ENCODE measurements at places on chromosomes 16 and 17. TPM values are rescaled to one million over a fixed set of nuclear protein-coding genes. Genes with fewer than 3 reads are reported as not detected.
A peak's percentile ranks its signal among the peaks of the same experiment; 100 is the strongest.

- DNase-seq = peak; percentile 10
These were observed 145.3 kb downstream of the IRF8 start for GRCh38 chr16:86044241-86044671.

GRCh38 chr17:63621229-63621683 is 961 bp upstream of the MAP3K3 start:
- no peak for DNase-seq

- DNase-seq = no peak
These were observed 70.8 kb downstream of the ABR start for GRCh38 chr17:1108765-1109605.

DNA sequence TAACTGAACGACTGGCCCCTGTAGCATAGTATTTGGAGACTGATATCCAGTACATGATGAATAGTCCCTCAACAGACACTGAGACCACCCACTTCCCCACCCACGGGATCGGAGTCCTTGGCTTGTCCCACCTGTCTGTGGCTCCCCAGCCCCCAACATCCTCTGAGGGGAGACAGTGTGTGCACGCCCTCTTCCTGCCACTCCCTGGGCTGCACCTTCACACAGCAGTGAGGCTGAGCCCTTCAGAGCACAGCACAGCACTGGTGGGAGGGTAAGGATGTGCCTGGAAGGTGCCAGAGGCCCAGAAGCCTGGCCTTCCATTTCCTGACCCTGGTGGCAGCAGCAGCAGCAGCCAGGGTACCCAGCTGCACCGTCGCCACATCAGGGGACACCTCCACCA is 11.0 kb downstream of the DNASE1 start:
- DNase-seq = no peak

CDK5RAP3 gene
- total RNA-seq = 75.8 TPM

- DNase-seq = no peak
These were observed 16.0 kb downstream of the COG7 start for GRCh38 chr16:23436951-23437350.

GRCh38 chr16:4700380-4700996 is 7.1 kb downstream of the NUDT16L1 start:
- DNase-seq = no peak

GRCh38 chr16:89187032-89187769 is 13.1 kb downstream of the SLC22A31 start:
- no peak for DNase-seq

DNA sequence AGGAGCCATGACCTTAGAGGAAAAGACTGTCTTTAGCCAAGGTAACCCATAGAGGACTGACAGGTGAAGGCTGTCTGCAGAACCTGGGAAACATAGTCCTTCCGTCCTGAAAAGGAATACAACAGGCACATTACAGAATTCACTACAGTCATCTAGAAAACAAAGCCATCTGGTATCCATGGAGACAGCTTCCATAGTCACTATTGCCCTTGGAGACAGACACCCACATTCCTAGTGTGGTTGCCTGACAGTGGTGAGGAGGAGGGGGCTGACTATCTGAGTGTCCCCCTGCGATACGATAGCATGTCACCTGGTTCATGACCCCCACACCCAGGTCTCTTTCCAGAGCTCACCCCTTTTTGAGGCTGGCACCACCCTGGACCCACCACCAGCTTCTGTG is 254.7 kb downstream of the CDH13 start:
- DNase-seq = no peak

DNA sequence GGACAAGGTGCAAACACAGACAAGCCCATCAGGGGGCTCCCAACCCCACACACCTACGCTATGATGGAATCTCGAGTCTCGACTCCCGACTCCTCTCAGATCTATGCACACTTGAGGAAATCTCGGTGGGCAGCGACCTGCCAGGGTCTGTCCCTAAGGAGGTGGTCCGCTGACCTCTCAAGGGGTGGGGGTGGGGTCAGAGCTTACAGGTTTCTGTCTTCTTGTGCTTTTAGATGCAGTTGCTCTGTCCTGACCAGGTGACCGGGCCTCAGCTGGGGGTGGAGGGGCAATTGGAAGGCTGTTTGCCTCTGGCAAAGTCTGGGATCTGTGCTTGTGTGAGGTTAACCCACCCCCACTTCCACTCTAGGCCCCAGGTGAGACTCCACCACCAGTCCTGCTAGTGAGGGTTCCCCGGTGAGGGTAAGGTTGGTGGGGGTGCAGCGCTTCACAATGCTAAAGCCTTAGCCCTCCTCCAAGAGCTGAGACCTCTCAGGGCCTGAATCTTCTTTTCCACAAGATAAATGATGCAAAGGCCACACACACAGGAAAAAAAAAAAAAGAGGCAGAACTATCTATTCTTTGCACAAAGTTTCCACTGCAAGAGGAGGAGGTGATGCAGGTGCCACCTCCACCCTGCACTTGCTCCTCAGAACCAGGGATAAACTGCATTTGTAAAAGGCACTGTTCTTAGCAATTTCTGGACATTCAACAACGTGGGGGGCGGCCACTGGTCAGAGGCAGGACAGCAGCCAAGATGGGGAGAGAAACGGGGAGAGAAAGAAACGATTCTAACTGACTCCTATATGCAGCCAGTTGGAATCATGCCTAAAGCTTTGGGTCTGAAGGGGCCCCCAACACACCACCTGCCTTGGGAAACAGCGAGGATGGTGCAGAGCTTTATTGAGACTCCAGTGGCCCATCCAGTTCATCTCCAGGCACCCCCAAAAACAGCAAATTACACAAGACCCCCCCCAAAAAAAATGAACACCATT is 4.1 kb downstream of the CISD3 start:
- DNase-seq = no peak

MYH1 gene
- total RNA-seq = not detected

HBQ1 gene
- 1.5 TPM for total RNA-seq

TMEM170A gene
- 25.1 TPM for total RNA-seq

- DNase-seq = no peak
These were observed 662 bp downstream of the COTL1 start for GRCh38 chr16:84617041-84617790.

- DNase-seq = no peak
These were observed 4.0 kb downstream of the SRCIN1 start for GRCh38 chr17:38601539-38602351.

GRCh38 chr17:13953841-13954240 is 115.5 kb upstream of the COX10 start:
- no peak for DNase-seq

- no peak for DNase-seq
These were observed 98.9 kb downstream of the N4BP1 start for GRCh38 chr16:48511071-48511540.

EPN2 gene
- total RNA-seq = 30.8 TPM

TPSB2 gene
- not detected for total RNA-seq

SOCS1 gene
- 1.9 TPM for total RNA-seq

GRCh38 chr16:22933173-22933572 is 119.2 kb downstream of the HS3ST2 start:
- DNase-seq = no peak

BHLHA9 gene
- not detected for total RNA-seq

MARVELD3 gene
- total RNA-seq = not detected

DNA sequence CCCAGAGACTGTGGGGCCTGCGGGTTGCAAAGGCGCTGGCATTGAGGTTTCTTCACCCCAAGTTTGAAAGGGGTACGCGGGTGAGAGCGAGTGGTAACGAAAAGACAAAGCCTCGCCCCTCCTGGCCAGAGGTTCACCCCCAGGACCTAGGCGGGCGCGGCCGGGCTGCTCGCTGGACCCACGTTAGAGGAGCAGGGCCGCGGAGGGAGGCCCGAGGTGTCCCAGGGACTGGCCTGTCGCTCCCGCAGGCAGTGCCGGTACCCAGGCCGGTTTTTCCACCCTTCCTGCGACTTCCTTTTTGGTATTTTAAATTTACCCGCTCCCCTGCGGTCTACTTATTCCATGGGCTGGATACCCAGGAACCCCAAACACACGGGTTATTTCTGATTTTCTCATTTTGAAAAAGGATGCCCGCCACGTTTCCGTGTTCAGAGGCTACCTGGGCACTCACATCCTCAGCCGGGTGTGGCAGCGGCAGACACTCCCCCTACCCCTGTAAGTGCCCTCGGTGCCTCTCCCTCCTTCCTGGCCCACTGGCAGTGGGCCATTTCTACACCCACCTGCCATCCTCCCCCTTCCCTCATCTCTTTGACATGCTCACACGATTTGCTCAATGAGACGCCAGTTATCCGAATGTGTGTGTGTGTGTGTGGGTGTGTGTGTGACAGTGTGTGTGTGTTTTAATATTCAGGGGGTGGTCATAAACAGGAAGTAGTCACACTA is 1.6 kb upstream of the FOXL1 start:
- no peak for DNase-seq

DNA sequence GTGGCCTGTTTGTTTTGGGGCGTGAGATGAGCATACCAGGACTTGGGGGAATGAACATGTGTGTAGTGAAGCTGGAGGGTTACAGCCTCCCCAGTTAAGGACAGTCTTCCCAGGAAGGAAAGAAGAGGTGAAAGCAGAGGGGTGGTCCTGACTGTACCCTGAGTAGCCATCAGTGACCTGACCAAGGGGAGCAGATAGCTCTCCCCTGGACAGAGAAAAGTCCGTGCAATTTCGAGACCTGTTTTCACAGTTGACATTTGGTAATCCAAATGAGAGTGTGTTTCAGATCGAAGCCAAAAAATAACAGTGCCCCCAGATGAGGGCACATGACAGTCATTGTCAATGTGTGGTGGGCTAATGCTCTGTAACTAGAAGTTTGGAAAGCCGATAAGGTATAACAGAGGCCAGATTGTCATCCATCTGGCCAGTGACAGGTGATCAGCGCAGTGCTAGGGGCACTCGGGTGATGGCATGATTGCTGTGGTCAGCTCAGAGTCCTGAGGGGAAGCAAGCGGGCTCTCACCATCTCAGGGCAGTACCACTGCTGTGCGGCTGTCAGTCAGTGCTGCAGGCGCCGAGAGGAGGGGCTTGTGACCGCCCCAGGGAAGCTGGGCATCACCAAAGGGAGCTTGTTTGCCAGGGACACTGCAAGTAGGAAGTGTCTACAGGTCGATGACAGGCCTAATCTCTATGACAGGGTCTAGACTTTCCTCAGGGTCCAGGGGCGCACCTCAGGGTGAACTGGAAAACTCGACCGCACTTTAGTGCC is 1.1 kb upstream of the NME2 start:
- no peak for DNase-seq

CCL14 gene
- 21.8 TPM for total RNA-seq

DNA sequence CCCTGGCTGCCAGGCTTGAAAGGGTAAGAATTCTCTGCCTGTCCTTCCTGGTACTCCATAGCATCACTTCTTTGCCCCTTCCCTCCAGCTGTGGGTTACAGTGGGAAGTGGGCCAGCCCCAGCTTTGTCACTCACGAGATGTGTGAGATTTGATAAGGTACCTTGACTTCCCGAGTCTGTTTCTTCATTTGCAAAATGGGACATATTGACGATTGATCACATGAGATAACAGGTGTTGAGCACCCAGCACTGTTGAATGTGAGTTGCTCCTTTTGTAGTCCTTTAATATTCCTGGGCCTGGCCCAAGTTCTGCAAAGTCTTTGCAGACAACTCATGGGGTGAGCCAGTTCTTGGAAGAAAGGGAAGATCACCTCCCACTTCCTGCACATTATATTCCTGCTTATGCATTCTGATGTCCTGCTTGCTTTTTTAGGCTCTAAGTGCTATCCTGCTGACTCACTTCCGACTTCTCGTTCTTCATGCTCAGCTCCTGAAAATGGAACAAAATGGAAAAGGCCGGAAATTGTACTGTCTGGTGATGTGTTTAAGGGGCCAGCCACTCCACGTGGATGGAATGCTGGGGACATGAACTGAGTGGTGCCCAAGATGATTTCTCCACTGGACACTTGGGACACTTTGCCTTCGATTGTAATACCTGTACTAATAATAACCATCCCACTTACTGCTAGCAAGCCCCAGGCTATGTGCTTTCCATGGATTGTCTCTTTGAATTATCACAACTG is 8.3 kb upstream of the NLK start:
- DNase-seq = peak; percentile 72

ZFP3 gene
- 1.1 TPM for total RNA-seq

GRCh38 chr17:67111327-67111726 is 67.0 kb downstream of the CACNG1 start:
- no peak for DNase-seq

PIRT gene
- total RNA-seq = not detected

- DNase-seq = no peak
These were observed 424.7 kb downstream of the CDH13 start for GRCh38 chr16:83051451-83051850.

GRCh38 chr17:67773246-67773645 is 52.1 kb upstream of the BPTF start:
- DNase-seq = no peak

GRCh38 chr17:1264196-1264595 is 6.0 kb upstream of the BHLHA9 start:
- no peak for DNase-seq

DNA sequence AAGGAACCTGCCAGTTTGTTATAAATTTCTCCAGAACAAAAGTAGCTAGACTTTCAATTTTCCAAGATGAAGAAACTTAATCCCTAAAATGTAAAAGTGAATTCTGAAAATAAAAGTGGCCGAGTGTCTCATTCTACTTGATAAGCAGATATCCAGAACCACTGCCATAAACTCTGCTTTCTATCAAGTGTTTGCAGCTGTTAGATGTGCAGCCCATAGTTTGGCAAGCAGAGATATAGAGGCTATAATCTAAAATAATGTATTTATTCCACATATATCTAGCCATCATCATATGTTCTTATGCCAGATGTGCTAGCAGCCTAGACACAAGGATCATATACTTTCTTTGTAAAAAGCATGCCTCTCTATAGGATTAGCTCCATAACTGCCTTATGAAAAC is 14.7 kb upstream of the FBXL20 start:
- no peak for DNase-seq

GRCh38 chr17:4506175-4506813 is 7.6 kb downstream of the SPNS2 start:
- no peak for DNase-seq

METTL23 gene
- total RNA-seq = 19.8 TPM

CBFB gene
- 148 TPM for total RNA-seq

- DNase-seq = peak; percentile 69
These were observed 115.8 kb downstream of the NPIPB11 start for GRCh38 chr16:29290631-29291247.

- peak; percentile 19 for DNase-seq
These were observed 12.5 kb upstream of the RHBDL3 start for GRCh38 chr17:32253117-32253611.

Measured in pulmonary artery endothelial cell (primary cell).